Stimulated activated CD8-positive, alpha-beta memory T cell treated with anti-CD3 and anti-CD28 coated beads, Interleukin-7, amount 100 ng/mL, for 1 hour (primary cell): ENCODE measurements at places on chromosomes 1 and 21.

GRCh38 chr1:36397378-36398230, at the start of gene LSM10:
TSS of gene LSM10 (minus strand) at chr1:36397908. CDS start at chr1:36394129, 3,779 bp downstream.
- peak; percentile 76 for DNase-seq

GRCh38 chr1:4977701-4978100, 323.3 kb downstream of the AJAP1 start:
- DNase-seq: no peak

DNA sequence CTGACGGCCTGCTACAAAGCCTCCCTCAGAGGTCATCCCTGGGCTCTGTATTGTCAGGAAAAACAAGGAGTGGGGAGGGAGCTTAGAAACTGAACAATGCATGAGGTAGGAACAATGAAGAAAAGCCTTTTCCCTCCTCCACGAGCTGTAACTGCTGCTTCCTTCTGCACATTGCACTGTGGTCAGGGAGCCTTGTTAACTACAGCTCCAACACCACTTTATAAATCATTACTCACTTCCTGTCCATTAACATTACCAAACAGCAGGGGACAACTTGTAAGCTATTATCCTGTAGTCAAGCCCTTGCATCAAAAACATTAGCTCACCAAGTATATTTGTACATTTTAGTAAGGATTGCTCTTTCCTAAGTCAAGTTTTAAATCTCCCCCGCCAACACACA, 336.0 kb upstream of the NR5A2 start:
- no peak for DNase-seq

DNA sequence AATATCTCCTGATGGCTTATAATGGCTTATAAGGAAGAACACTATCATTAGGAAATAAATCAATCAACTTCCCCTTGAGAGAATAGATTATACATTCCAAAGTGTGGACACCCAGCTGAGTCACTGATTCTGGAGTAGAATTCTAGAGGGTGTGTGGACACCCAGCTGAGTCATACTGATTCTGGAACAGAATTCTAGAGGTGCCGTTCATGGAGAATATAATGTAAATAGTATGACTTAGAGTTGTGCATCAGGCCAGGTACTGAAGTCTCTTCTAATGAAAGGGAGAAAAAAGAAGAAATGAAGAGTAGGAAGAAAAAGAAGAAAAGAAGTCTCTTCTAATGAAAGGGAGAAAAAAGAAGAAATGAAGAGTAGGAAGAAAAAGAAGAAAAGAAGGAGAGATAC, 2.4 kb upstream of the USP33 start:
- DNase-seq: no peak
